Esophagus muscularis mucosa (tissue), 4 donors: ENCODE measurements at places on chromosomes 3 and 15. TPM values are rescaled to one million over a fixed set of nuclear protein-coding genes. Genes with fewer than 3 reads are reported as not detected.

Gene CD80
- 0.26 TPM for total RNA-seq

- H3K27ac ChIP-seq = no peak overlapping the region
- no peaks in the 10 kb centered on the region for H3K36me3 ChIP-seq
- H3K27me3 ChIP-seq = no peaks in the 10 kb centered on the region
- peaks cover 7% of the 10 kb centered on the region for H3K4me1 ChIP-seq
- no peak for DNase-seq
Measured at GRCh38 chr3:58222161-58222724, 11.5 kb upstream of the DNASE1L3 start.

- DNase-seq = no peak
- H3K4me3 ChIP-seq = no peak overlapping the region
- no peaks in the 10 kb centered on the region for H3K36me3 ChIP-seq
- H3K27ac ChIP-seq = no peak overlapping the region
Measured at GRCh38 chr15:70596354-70597055, 166.9 kb downstream of the UACA start.

DNA sequence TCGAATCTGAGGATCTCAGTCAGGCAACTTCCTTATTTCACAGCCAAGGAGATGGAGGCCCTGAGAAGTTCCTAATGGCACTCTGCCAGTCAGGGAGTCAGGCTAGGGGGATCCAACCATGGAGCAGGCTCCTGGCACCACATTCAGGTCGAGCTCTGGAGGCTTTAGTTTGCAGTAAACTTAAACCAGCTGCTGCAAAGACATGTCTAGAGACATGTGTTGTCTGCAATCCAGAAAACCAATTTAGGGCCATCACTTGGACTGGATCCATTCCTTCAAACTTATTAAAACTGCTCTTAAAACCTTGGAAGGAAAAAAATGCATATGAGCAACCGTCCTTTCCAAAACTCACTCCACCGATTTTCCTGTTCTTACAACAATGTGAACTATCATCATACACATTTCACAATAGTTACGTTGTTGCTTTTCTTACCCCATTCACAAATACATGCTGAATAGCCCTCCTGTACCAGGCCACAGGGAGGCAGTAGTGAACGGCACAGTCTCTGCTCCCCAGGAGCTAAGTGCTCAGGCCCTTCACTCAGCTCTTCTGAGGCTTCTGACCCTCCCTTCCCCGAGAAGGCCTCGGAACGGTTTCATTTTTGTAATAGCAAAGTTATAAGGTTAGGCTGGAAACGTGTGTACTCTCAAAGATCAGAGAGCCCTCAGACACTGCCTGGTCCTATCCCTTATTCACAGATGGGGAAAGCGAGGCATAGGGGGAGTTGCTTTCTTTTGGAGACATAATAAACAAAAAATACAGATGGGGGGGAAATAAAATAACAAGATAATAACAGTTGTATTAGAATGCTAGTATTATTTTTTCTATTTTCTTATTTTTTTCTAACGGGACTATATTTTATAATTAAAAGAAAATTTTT is 20.1 kb downstream of the RFT1 start:
- no peaks in the 10 kb centered on the region for H3K27me3 ChIP-seq
- no peak for DNase-seq

Gene OR4M2
- total RNA-seq = not detected

DNA sequence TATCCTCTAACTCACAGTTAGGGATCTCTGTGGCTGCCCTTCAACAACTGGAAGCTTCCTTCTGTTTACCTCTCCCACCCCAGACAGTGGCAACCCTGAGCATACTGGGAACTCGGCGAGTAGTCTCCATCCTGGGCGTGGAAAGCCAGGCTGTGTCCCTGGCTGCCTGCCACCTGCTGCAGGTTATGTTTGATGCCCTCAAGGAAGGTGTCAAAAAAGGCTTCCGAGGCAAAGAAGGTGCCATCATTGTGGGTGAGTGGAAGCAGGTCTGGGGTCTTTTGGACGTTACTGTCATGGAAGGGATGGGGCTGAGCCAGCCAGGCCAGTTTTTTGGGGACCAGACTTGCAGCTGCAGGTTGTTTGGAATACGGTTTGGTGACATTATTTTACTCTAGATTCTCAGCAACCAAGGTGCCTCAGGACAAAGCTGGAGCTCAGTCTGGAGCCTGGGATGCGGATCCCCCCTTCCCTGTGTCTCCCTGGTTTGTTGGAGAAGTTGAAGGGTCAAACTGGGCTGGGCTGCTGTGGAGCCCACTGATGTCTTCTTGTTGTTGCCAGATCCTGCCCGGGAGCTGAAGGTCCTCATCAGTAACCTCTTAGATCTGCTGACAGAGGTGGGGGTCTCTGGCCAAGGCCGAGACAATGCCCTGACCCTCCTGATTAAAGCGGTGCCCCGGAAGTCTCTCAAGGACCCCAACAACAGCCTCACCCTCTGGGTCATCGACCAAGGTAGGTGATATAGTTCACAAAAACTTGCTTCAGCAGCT is 7.5 kb downstream of the UNC45A start:
- H3K4me1 ChIP-seq = no peaks in the 10 kb centered on the region
- DNase-seq = no peak
- H3K36me3 ChIP-seq = peaks cover 100% of the 10 kb centered on the region
- no peaks in the 10 kb centered on the region for H3K27me3 ChIP-seq

Gene DHFR2
- total RNA-seq = 3.3 TPM

Gene SLC9C1
- not detected for total RNA-seq

Gene VPS13C
- total RNA-seq = 59.3 TPM

DNA sequence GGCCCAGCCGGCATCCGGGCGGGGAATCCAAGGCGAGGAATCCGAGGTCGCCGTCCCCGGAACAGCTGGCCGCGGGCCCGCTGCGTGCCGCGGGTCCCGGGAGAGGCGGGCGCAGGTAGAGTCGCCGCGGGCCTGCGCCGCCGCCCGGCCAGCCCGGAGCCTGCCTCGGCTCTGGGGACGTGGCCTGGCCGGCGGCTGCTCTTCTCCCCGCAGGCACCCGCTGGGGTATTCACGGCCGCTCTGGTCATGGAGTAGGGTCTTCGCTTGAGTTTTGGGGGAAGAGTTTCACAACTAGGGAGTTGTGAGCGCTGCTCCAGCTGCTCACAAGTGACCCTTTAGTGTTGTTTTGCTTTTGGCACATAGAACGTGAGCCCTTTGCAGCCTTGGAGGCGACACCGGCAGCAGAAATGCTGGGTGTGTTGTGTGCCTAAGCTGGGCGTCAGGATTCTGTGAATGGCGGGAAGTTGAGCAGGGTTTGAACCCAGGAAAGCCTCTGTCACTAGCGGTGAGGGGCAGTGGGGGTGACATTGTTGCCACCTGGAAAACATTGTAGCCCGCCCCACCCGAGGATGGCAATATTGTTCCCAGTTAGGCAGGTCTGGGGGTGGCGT is 4.0 kb downstream of the TRIM71 start:
- no peak overlapping the region for H3K27ac ChIP-seq
- no peak for DNase-seq
- peaks cover 13% of the 10 kb centered on the region for H3K4me1 ChIP-seq
- peaks cover 81% of the 10 kb centered on the region for H3K27me3 ChIP-seq
- no peaks in the 10 kb centered on the region for H3K36me3 ChIP-seq

GRCh38 chr15:71538181-71538580 is 272.2 kb upstream of the NR2E3 start:
- H3K4me1 ChIP-seq = no peaks in the 10 kb centered on the region
- H3K27me3 ChIP-seq = no peaks in the 10 kb centered on the region
- DNase-seq = no peak
- no peak overlapping the region for H3K27ac ChIP-seq
- H3K4me3 ChIP-seq = no peak overlapping the region
- H3K36me3 ChIP-seq = no peaks in the 10 kb centered on the region

GRCh38 chr3:107689355-107689754 is 166.6 kb downstream of the BBX start:
- DNase-seq = no peak
- H3K27ac ChIP-seq = no peak overlapping the region
- H3K4me1 ChIP-seq = peaks cover 7% of the 10 kb centered on the region
- H3K4me3 ChIP-seq = no peak overlapping the region
- no peaks in the 10 kb centered on the region for H3K27me3 ChIP-seq
- no peaks in the 10 kb centered on the region for H3K36me3 ChIP-seq

GRCh38 chr3:10949197-10949596 is 43.4 kb upstream of the SLC6A1 start:
- no peak for DNase-seq
- H3K36me3 ChIP-seq = no peaks in the 10 kb centered on the region
- H3K4me3 ChIP-seq = no peak overlapping the region
- H3K27ac ChIP-seq = no peak overlapping the region

Gene CACNA2D3
- 3.6 TPM for total RNA-seq

- H3K27ac ChIP-seq = no peak overlapping the region
- no peak for DNase-seq
- no peaks in the 10 kb centered on the region for H3K36me3 ChIP-seq
- H3K4me3 ChIP-seq = no peak overlapping the region
- H3K27me3 ChIP-seq = no peaks in the 10 kb centered on the region
Measured at GRCh38 chr3:28301688-28302087, 46.8 kb upstream of the ZCWPW2 start.

Gene NR2C2
- 40.8 TPM for total RNA-seq

DNA sequence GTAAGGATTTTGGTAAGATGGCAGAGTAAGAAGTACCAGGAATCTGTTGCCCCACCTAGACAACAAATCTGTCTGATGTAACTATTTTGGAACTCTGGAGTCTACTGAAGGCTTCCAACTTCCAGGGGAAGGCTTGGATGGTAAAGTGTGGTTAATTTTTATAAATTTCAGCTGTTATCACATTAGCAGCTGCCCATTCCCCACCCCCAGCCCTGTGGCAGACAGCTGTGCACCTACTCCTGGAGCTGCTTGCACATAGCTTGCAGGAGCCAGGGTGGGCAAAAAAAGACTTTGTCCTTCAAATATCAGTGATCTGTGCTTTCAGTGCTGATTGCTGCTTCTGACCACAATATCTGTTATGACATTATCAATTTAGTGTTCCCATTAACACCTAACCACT is 47.4 kb downstream of the FRMD5 start:
- no peak for DNase-seq
- no peak overlapping the region for H3K4me3 ChIP-seq
- H3K27me3 ChIP-seq = peaks cover 11% of the 10 kb centered on the region
- H3K27ac ChIP-seq = no peak overlapping the region
- no peaks in the 10 kb centered on the region for H3K36me3 ChIP-seq
- no peaks in the 10 kb centered on the region for H3K4me1 ChIP-seq

GRCh38 chr15:99106417-99107220 is 1.7 kb downstream of the SYNM start:
- no peaks in the 10 kb centered on the region for H3K36me3 ChIP-seq
- H3K27me3 ChIP-seq = no peaks in the 10 kb centered on the region
- H3K27ac ChIP-seq = peak overlapping the region; percentile 98
- peaks cover 25% of the 10 kb centered on the region for H3K4me1 ChIP-seq

- no peaks in the 10 kb centered on the region for H3K36me3 ChIP-seq
- H3K4me1 ChIP-seq = peaks cover 3% of the 10 kb centered on the region
- no peak for DNase-seq
- H3K27me3 ChIP-seq = no peaks in the 10 kb centered on the region
Measured at GRCh38 chr3:178476886-178477285, 59.4 kb upstream of the KCNMB2 start.

Gene CYP11A1
- 1.7 TPM for total RNA-seq

Gene PP2D1
- not detected for total RNA-seq

GRCh38 chr15:76065245-76065644 is 5.5 kb downstream of the TMEM266 start:
- H3K4me3 ChIP-seq = no peak overlapping the region
- H3K4me1 ChIP-seq = peaks cover 2% of the 10 kb centered on the region
- no peaks in the 10 kb centered on the region for H3K36me3 ChIP-seq
- peaks cover 43% of the 10 kb centered on the region for H3K27me3 ChIP-seq
- DNase-seq = no peak
- H3K27ac ChIP-seq = no peak overlapping the region

DNA sequence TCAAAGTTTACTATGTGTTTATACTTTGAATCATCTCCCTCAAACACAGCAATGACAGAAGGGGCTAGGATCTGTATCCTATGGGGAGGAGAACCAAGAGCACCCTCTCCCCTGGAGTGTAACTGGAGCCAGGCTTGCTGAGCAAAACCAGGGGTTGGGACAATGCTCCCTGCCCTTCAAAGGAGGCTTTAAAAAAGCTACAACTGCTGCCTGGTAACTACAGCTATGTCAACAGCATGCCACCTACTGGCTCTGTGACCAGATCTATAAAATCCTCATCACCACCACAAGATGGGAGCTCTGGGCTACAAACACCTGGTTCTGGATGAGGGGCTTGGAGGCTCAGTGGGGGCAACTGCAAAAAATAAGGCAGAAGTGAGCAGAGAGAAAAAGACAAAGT is 61.9 kb downstream of the ANO10 start:
- no peak for DNase-seq
- H3K36me3 ChIP-seq = no peaks in the 10 kb centered on the region
- H3K27me3 ChIP-seq = no peaks in the 10 kb centered on the region
- H3K4me3 ChIP-seq = no peak overlapping the region
- H3K27ac ChIP-seq = no peak overlapping the region

DNA sequence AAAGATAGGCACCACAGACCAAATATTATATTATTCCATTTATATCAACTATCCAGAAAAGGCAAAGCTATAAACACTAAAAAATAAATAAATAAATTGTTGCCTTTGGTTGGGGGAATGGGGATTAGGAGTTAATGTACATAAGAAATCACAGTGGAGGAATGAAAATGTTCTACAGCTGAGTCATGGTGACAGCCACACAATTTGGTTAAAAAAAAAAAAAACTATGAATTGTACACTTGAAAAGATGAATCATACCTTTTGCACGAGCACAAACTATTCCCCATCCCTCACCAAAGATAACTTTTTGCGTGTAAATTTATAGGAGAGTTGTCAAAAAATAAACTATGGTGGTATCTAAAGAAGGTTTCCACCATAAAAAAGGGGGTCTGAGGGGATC is 103.2 kb downstream of the TBC1D5 start:
- no peak for DNase-seq
- H3K4me3 ChIP-seq = no peak overlapping the region

DNA sequence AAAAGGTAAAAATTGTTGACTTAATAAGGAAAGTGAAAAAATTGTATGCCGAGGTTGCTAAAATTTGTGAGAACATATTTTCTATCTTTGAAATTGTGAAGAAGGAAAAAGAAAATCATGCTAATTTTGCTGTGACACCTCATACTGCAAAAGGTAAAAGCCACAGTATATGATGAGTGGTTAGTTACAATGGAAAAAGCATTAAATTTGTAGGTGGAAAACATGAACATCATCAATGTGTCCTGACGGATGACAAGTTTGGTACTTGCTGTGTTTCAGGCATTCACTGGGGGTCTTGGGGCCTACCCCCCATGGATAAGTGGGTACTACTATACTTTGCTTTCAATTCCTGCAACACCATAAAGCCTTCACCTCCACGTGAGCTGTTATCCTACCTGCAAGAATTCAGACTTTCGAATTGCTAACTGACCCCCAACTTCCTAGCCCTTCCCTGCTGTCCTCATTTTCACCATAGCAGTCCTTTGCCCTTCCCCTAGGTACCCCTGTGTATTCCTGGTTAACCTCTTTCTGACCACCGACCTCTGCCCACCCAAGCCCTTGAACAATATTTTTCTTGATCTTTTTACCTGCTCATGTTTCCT is 62.4 kb downstream of the RAB7A start:
- no peaks in the 10 kb centered on the region for H3K36me3 ChIP-seq
- no peak for DNase-seq
- H3K4me3 ChIP-seq = no peak overlapping the region
- no peak overlapping the region for H3K27ac ChIP-seq
- H3K27me3 ChIP-seq = no peaks in the 10 kb centered on the region

- no peaks in the 10 kb centered on the region for H3K36me3 ChIP-seq
- no peak for DNase-seq
- no peak overlapping the region for H3K27ac ChIP-seq
- no peak overlapping the region for H3K4me3 ChIP-seq
Measured at GRCh38 chr15:90126022-90126421, 23.8 kb upstream of the IDH2 start.
